ENCODE measurements at places on chromosomes 4 and X. TPM values are rescaled to one million over a fixed set of nuclear protein-coding genes. Genes with fewer than 3 reads are reported as not detected.

- H3K27ac ChIP-seq, result no peak overlapping the region
- no peaks in the 10 kb centered on the region for H3K36me3 ChIP-seq
- H3K4me3 ChIP-seq, result no peak overlapping the region
- H3K4me1 ChIP-seq, result no peaks in the 10 kb centered on the region
- no peak for DNase-seq
These were observed 287.7 kb downstream of the KCTD8 start for GRCh38 chr4:44160776-44161367.

ARMCX1 gene
- 0.21 TPM for total RNA-seq

DNA sequence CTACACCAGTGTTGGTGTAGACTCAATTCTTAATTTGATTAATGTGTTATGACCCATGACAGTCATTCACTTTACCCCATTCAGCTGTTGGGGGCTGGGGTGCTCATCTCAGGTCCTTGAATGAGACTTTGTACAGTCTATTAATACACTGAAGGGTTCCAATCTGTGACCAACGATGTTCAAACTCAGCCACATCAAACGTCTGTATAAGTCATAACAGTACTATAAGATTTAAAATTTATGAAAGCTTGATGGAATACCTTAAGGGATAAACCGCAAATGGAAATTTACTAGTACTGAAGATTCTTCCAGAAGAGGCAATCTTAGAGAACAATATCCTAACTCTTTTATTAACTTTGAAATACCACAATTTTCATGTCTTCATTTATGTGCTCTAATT is 33.7 kb downstream of the REST start:
- H3K27me3 ChIP-seq, result no peaks in the 10 kb centered on the region
- DNase-seq, result no peak
- peaks cover 4% of the 10 kb centered on the region for H3K36me3 ChIP-seq
- no peak overlapping the region for H3K4me3 ChIP-seq

GRCh38 chrX:925652-926061 is 286.8 kb downstream of the CRLF2 start:
- H3K27ac ChIP-seq, result no peak overlapping the region
- no peaks in the 10 kb centered on the region for H3K27me3 ChIP-seq
- no peaks in the 10 kb centered on the region for H3K36me3 ChIP-seq
- no peak for DNase-seq
- H3K4me1 ChIP-seq, result no peaks in the 10 kb centered on the region

GRCh38 chr4:10584042-10584441 is 100.5 kb downstream of the CLNK start:
- H3K36me3 ChIP-seq, result no peaks in the 10 kb centered on the region
- no peak for DNase-seq
- H3K27ac ChIP-seq, result peak overlapping the region; percentile 32
- H3K4me3 ChIP-seq, result peak overlapping the region; percentile 49
- peaks cover 15% of the 10 kb centered on the region for H3K27me3 ChIP-seq

DNA sequence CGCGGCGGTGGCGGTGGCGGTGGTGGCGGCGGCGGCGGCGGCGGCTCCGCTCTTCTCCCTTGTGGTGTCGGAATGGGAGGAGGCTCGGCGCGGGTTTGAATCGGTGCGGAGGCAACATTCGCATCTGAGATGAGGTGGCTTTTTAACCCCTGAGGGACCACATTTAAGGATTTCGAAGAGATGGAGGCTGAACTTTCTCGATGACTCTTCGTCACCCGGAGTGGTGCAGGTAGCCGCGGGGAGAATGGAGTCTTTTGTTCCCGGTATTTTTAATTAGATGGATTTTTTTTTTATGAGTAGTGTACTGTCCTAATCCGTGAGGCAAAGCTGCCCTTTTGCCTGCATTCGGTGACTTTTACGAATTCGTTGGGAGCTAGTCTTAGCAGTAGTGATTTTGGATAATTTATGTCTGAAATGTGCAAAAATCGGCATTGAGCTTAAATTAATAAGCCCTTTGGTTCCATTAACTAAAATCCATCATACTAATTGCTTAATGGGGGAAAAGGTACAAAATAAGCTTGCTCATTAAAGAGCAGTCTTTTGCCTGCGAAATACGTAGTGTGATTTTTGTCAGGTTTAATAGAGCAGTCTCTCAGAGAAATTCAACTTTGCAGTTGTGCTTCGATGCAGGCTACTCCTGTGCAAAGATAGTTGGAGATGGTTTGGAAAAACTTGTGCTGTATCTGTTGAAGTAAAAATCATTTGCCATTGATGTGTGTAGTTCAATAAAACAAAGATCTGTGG is 206.2 kb downstream of the TENM3 start:
- DNase-seq, result no peak
- H3K27me3 ChIP-seq, result peaks cover 77% of the 10 kb centered on the region
- H3K36me3 ChIP-seq, result peaks cover 10% of the 10 kb centered on the region
- peak overlapping the region; percentile 72 for H3K4me3 ChIP-seq
- no peak overlapping the region for H3K27ac ChIP-seq

GRCh38 chr4:41257257-41257901 is 651 bp downstream of the UCHL1 start:
- peak overlapping the region; percentile 65 for H3K4me3 ChIP-seq
- peaks cover 4% of the 10 kb centered on the region for H3K36me3 ChIP-seq
- peaks cover 12% of the 10 kb centered on the region for H3K4me1 ChIP-seq
- no peak for DNase-seq
- H3K27ac ChIP-seq, result no peak overlapping the region

DNA sequence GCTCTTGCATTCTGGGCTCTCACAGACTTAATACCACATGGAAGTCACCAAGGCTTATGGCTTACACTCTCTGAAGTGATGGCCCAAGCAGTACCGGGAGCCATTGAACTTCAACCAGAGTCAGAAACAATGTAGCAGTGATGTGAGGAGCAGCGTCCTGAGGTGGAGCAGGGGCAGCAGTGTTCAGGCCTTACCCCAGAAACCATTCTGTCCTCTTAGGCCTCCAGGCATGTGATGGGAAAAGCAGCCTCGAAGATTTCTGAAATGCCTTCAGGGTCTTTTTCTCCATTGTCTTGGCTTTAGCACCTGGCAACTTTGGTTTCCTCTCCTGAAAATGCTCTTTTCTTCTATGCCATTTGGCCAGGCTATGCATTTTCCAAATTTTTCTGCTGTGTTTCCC is 22.8 kb upstream of the PIN4 start:
- H3K36me3 ChIP-seq, result peaks cover 2% of the 10 kb centered on the region
- no peaks in the 10 kb centered on the region for H3K27me3 ChIP-seq
- no peaks in the 10 kb centered on the region for H3K4me1 ChIP-seq
- H3K4me3 ChIP-seq, result no peak overlapping the region
- H3K27ac ChIP-seq, result no peak overlapping the region
- no peak for DNase-seq

DNA sequence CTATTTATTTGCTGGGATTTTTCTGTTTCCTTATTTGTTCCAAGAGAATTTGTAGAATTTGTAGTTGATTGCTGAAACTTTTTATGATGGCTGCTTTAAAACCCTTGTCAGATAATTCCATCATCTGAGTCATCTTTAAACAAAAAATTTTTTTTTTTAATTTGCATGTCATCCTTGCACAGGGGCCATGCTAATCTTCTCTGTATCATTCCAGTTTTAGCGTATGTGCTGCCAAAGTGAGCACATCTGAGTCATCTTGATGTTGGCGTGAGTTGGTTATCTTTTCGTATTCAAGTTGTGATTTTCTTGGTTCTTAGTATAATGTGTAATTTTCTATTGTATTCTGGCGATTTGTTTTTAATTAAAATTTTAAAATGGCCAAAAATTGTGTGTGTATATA is 18.7 kb upstream of the ZNF157 start:
- no peak overlapping the region for H3K27ac ChIP-seq
- no peak overlapping the region for H3K4me3 ChIP-seq
- no peak for DNase-seq

CT45A1 gene
- total RNA-seq, result not detected

RTL9 gene
- not detected for total RNA-seq

GRCh38 chr4:610411-611261 is 14.7 kb upstream of the PDE6B start:
- no peak overlapping the region for H3K4me3 ChIP-seq
- H3K4me1 ChIP-seq, result peaks cover 2% of the 10 kb centered on the region
- no peak for DNase-seq

DNA sequence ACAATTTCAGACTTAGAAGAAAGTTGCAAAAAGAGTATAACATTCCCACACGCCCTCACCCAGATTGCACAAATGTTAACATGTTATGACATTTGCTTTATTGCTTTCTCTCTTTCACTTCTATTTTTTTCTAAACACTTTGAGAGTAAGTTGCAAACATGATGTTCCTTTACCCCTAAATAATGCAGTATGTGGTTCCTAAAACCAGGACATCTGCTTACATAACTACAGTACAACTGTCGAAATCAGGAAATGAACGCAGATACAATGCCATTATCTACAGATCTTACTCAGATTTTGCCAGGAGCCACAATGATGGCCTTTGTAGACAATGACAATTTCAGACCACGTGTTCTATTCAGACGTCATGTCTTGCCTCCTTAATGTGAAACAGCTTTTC is 22.4 kb downstream of the SH3TC1 start:
- peaks cover 28% of the 10 kb centered on the region for H3K4me1 ChIP-seq
- no peak for DNase-seq
- peak overlapping the region; percentile 51 for H3K4me3 ChIP-seq
- no peaks in the 10 kb centered on the region for H3K27me3 ChIP-seq
- peaks cover 11% of the 10 kb centered on the region for H3K36me3 ChIP-seq

- DNase-seq, result no peak
- H3K27me3 ChIP-seq, result peaks cover 22% of the 10 kb centered on the region
- no peak overlapping the region for H3K4me3 ChIP-seq
- no peak overlapping the region for H3K27ac ChIP-seq
- no peaks in the 10 kb centered on the region for H3K36me3 ChIP-seq
- peaks cover 10% of the 10 kb centered on the region for H3K4me1 ChIP-seq
These were observed 2.0 kb upstream of the FGB start for GRCh38 chr4:154560824-154561231.

GRCh38 chr4:185513489-185514181 is 21.7 kb downstream of the PDLIM3 start:
- peak overlapping the region; percentile 67 for H3K27ac ChIP-seq
- peaks cover 15% of the 10 kb centered on the region for H3K4me1 ChIP-seq
- peak overlapping the region; percentile 57 for H3K4me3 ChIP-seq
- H3K36me3 ChIP-seq, result peaks cover 2% of the 10 kb centered on the region

DNA sequence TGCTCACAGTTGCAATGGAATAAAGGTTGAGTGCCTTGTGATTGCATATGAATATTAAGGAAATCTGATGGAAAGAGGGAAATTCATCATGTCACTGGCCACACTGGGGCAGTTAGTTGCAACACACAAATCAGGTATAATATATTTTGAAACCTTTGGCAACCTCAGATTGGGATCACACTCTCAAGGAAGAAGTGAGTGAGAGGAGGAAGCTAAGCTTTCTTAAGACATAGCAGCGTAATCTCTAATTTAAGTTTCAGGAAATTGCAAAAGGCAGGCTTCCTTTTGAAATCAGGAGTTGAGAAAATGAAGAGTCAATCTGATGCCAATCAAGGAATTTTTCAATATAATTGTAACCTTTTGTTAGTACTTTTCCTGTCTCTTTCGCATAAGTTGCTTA is 12.3 kb upstream of the CLTRN start:
- no peak overlapping the region for H3K4me3 ChIP-seq
- DNase-seq, result no peak
- H3K36me3 ChIP-seq, result no peaks in the 10 kb centered on the region
- H3K27me3 ChIP-seq, result no peaks in the 10 kb centered on the region

DNA sequence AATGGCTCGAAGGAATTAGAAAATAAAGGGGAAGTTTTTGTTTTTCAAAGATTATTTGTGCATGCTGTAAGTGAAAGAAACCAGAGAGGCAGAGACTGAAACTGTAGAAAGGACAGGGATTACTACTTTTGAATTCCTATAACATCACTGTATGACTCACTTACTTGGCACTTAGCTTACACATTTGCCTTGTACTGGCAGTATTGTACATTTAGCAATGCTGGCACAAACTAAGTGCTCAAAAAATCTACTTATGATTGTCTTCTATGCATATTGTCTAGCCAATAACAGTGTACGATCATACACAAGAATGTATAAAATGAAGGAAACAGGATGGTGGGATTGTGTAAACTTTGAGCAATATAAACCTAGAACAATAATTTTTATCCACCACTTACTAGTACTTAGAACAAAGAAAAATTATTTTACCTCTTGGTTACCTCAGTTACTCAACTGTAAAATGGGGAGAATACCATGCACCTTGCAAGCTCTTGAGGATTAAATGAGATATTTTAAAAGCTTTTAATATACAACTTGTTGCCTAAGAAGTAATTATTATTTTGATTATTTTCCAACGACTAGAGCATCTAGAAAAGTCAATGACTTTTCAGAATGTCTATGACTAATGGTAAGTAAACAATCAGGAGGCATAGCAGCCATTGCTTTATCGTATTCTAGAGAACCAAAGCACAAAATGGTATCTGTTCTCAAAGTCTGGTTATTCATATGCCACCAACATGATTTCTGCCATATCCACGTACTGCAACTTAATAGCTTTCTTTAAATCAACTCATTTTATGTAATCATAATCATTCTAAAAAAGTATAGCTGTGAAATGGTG is 4.7 kb downstream of the FAM120C start:
- no peak overlapping the region for H3K4me3 ChIP-seq
- no peaks in the 10 kb centered on the region for H3K27me3 ChIP-seq
- H3K27ac ChIP-seq, result peak overlapping the region; percentile 21
- H3K36me3 ChIP-seq, result peaks cover 8% of the 10 kb centered on the region
- no peak for DNase-seq

GRCh38 chrX:40244980-40245379 is 147.2 kb upstream of the BCOR start:
- H3K27ac ChIP-seq, result no peak overlapping the region
- no peak overlapping the region for H3K4me3 ChIP-seq
- peaks cover 6% of the 10 kb centered on the region for H3K4me1 ChIP-seq
- no peaks in the 10 kb centered on the region for H3K27me3 ChIP-seq
- DNase-seq, result no peak
- H3K36me3 ChIP-seq, result no peaks in the 10 kb centered on the region

- no peak overlapping the region for H3K4me3 ChIP-seq
- H3K27me3 ChIP-seq, result no peaks in the 10 kb centered on the region
- peaks cover 8% of the 10 kb centered on the region for H3K36me3 ChIP-seq
- H3K4me1 ChIP-seq, result peaks cover 41% of the 10 kb centered on the region
- H3K27ac ChIP-seq, result no peak overlapping the region
- DNase-seq, result no peak
These were observed 4.3 kb upstream of the DDX60L start for GRCh38 chr4:168484626-168485025.

GRCh38 chrX:78661836-78662235 is 2.7 kb upstream of the RTL3 start:
- no peaks in the 10 kb centered on the region for H3K27me3 ChIP-seq
- no peak for DNase-seq
- no peak overlapping the region for H3K4me3 ChIP-seq
- no peaks in the 10 kb centered on the region for H3K36me3 ChIP-seq
- no peak overlapping the region for H3K27ac ChIP-seq
- H3K4me1 ChIP-seq, result peaks cover 2% of the 10 kb centered on the region

- H3K4me1 ChIP-seq, result no peaks in the 10 kb centered on the region
- no peak for DNase-seq
- no peak overlapping the region for H3K27ac ChIP-seq
- no peaks in the 10 kb centered on the region for H3K27me3 ChIP-seq
- H3K36me3 ChIP-seq, result no peaks in the 10 kb centered on the region
These were observed 410.0 kb upstream of the NR3C2 start for GRCh38 chr4:148852092-148852699.

GRCh38 chr4:187362937-187363857 is 632.4 kb upstream of the ZFP42 start:
- H3K4me3 ChIP-seq, result no peak overlapping the region
- no peaks in the 10 kb centered on the region for H3K27me3 ChIP-seq
- H3K27ac ChIP-seq, result no peak overlapping the region

- H3K4me1 ChIP-seq, result no peaks in the 10 kb centered on the region
- no peaks in the 10 kb centered on the region for H3K27me3 ChIP-seq
- DNase-seq, result no peak
These were observed 411.5 kb downstream of the IQCM start for GRCh38 chr4:149404143-149404542.
